ENCODE measurements at places on chromosomes 12 and 14.

GRCh38 chr12:3141339-3142321 lies 64.5 kb downstream of the TSPAN9 start:
- DNase-seq, result no peak

GRCh38 chr12:3624273-3624672 lies 128.6 kb downstream of the CRACR2A start:
- DNase-seq, result no peak

DNA sequence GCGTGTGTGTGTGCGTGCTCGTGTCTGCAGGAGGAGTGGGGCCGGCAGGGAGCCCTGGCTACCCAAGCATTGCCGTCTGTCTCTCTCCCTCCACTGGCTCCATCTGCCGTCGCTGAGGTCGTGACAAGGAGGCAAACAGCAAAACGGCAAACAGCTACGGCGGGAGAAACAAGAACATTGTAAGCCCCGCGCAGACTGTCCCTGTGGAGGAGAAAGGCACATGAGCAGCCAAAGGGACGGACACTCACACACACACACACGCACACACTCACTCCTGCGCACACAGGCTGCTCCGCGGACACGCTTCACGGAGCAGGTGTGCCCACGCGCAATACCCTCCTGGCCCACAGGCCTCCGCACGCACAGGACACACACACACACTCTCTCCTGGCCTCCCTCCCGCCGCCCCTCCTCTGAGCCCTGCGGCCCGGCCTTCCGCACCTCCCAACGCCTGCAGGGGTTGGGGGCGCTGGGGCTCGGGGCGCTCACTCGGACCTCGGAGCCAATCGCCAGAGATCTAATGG lies 905 bp downstream of the CISTR start:
- DNase-seq, result no peak

DNA sequence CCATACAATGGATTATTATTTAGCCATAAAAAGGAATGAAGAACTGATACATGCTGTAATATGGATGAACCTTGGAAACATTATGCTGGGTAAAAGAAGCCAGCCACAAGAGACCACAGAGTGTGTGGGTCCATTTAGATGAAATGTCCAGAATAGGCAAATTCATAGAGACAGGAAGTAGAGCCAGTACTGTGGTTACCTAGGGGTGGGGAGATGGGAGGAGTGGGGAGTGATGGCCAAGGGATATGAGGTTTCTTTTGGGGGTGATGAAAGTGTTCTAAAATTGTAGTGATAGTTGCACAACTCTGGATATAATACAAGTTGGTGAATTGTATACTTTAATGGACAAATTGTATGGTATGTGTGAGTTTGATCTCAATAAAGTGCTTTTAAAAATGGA lies 18.6 kb downstream of the JDP2 start:
- no peak for DNase-seq

DNA sequence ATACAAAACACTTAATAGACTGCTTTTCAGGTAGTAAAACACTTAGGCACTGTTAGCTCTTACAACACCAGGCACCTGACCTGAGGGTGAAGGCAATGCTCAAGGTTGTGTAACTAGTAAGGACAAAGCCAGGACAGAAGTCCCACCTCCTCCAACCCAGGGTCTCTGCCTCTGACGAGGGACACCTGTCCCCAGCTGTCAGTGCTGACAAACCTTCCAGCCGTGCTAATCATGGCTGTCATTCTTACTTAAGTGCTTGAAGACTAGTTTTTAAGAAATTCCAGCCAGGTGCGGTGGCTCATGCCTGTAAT lies 62.5 kb upstream of the MAX start:
- DNase-seq, result no peak

DNA sequence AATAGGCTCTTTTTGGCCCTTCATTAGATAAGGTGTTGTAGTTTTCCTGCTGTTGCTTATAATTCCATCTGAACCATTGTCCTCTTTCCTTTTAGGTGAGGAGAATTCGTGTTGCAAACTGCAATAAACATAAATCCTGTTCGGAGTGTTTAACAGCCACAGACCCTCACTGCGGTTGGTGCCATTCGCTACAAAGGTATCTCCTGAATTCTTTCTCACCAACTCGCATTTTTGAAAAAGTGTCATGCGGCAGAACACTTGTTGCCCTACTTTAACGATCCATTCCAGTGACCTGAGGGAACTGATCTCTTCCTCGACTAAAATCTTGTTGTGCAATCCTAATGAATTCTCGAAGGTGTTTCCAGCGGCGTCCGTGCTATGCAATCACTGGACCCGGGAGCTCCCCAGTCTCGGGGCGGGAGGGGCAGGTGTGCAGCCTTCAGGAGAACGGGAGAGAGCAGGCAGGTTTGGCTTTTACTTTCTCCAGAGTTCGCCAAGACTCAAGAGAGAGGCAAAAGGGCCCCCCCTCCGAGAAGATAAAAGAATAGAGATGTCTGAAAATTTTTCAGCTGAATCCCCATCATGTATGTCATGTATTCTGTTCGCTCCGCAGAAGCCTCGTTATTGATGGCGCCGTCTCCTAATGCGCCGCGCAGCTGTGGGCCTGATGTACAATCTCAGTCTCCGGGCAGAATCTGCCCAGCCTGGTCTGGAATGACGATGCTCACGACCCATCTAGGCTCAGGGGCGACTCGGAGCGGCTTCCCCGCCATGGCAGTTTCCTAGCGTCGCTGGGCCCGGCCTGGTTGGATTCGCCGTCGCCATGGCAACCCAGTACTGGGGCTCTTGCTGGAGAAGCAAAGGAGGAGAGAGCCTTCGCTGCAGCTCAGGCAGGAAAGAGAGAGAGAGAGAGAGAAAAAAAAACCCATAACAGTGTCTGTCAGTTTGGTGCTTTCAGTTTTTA lies 38.2 kb downstream of the PLXNC1 start:
- no peak for DNase-seq

DNA sequence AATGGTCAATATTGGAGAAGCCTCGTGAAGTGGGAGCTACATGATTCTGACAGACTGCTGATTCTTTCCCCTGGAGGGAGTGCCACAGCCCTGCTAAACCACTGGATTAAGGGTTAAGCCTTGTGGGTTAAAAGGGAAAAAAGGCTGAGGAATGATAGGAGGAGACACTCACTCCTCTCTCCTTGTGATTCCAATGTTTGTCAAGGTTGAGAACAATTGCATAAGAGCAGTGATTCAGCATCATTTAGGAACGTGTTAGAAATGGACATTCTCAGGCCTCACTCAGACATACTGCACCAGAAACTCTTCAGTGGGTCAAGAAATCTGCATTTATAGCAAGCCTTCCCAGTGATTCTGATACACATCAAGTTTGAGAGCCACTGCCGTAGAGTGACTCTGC lies 87.8 kb upstream of the GZMB start:
- DNase-seq, result no peak

- no peak for DNase-seq
Observed at GRCh38 chr14:58292187-58292586, 6.2 kb upstream of the ARID4A start.

DNA sequence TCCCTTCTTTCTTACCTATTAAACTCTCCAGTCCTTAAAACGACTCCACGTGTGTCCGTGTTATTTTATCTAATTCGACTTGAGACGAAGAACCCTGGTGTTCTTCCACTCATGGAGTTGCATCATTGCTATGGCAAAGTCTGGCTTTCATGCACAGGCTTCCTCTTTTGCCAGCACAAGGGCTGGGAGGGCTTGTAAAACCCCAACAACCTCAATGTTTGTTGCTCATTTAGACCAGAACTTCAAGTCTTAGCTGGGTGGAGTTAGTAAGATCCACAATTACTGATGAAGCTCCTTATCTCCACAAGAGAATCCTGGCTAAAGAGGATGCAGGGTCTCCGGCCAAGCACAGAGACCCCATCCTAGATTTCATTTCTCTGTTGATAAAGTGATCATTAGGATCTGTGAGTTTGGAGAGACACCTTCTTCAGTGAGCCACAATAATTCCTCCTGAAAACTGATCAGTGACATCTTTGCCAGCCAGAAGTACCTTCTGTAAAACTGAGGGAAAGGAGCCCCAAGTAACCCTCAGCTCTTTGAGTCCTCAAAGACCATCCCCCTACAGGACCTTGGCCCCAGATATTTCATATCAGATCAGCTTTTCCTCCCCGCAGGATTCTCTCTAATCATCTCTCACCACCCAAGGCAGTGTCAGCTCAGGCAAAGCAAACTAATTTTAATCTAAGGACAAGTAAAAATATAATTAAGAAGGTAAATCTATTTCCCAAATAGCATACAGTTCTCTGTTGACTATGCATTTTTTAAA lies 514.6 kb downstream of the FUT8 start:
- no peak for DNase-seq

- no peak for DNase-seq
Observed at GRCh38 chr12:65313719-65314317, 35.3 kb downstream of the MSRB3 start.

DNA sequence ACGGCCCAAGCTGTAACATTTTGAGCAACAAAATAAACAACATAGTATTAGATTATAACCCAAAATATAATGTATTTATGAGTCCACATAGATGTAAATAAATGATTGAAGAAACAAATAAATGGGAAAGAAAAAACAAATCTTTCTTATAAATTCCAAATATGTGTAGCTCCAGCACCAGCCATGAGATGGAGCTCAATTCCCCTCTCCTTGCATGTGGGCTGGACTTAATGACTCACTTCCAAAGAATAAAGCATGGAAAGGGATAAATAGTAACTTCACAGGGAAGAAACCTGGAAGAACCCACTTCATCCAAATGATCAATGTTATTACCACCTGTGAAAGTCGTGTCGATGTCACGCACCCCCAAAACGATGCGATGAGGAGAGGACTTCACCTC lies 158.8 kb downstream of the RPAP3 start:
- DNase-seq, result peak; percentile 13
